Suprapubic skin (tissue), 4 donors: ENCODE measurements at places on chromosomes 5 and 9. TPM values are rescaled to one million over a fixed set of nuclear protein-coding genes. Genes with fewer than 3 reads are reported as not detected.

- DNase-seq = no peak
Measured at GRCh38 chr5:180909782-180910181, 10.8 kb downstream of the BTNL8 start.

DNA sequence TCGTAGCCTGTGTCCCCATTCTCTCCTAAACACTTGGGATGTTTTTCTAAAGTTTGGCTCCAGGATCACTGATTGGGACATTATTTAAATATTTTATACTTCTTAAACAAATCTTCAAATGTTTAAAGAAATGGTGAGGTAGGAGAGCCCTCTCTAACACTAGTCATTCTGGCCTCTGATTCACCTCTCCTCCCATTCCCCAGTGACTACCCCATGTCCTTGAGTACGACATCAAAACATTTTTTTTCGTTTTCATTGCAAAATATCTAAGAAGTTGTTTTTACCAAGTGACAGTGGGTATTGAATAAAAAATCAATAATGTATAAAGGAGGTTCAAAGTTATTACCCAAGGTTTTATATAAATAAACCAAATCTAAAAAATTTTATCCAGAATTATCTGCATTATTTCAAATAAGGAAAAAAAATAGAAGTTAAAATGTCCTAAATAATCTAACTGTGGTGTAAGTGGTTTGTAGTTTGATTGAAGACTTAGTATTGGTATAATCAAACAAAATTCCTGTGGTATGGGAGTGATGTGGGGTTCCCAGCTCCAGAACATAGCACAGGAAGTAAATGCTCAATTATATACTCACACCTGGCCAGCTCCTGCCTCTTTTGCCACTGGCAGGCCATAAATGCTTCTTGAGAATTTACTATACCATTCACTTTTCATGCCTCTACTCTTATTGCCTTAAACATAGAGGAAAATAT lies 51.1 kb downstream of the MAST4 start:
- DNase-seq = no peak

DNA sequence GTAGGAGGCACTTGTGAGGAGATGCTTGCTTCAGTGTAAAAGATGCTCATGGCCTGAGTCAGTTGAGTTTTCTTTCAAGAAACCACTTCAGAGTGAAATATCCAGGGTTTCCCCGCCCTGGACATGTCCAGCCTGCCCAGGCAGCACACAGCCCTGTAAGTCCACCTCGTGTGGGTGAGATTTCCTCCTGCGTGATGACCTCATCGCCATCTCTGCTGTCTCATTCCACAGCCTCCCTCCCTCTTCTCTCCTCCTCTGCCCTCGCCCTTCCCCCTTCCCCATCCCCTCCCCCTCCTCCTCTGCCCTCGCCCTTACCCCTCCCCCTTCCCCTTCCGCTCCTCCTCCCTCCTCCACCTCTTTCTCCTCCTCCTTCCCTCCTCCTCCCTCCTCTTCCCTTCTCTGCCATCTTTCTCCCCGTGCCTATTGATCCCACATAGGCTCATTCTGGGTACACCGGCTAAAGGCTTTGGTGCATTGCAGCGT lies 34.0 kb upstream of the NCS1 start:
- no peak for DNase-seq

DNA sequence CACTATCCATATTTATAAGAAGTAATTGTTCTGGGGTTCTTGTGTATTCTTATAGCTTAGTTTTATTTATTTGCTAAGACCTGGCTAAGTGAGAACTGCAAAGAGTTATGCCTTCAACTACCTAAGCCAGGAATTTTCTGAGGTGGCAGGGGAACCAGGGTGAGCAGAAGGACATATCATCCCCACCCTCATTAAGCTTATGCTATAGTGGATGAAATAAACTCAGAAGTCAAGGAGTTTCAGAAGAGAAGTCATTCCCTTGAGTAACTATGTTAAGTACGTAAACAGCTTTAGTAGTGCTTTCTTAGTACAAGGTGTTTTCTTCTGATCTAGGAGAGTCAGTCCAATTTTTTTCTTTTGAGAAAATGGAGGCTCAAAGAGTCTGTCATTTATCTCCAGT lies 41.7 kb downstream of the STK32A start:
- no peak for DNase-seq

Gene NEURL1B
- total RNA-seq = 33.8 TPM

Gene CDX1
- 0.26 TPM for total RNA-seq

Gene CXCL14
- total RNA-seq = 247 TPM
